Aorta (tissue), 5 donors: ENCODE measurements at places on chromosomes 7 and 10. TPM values are rescaled to one million over a fixed set of nuclear protein-coding genes. Genes with fewer than 3 reads are reported as not detected.

- no peaks in the 10 kb centered on the region for H3K4me1 ChIP-seq
- no peak for DNase-seq
- no peak overlapping the region for H3K27ac ChIP-seq
- H3K4me3 ChIP-seq, result no peak overlapping the region
- H3K27me3 ChIP-seq, result no peaks in the 10 kb centered on the region
These were observed 6.8 kb upstream of the AGR2 start for GRCh38 chr7:16811551-16811950.

DNA sequence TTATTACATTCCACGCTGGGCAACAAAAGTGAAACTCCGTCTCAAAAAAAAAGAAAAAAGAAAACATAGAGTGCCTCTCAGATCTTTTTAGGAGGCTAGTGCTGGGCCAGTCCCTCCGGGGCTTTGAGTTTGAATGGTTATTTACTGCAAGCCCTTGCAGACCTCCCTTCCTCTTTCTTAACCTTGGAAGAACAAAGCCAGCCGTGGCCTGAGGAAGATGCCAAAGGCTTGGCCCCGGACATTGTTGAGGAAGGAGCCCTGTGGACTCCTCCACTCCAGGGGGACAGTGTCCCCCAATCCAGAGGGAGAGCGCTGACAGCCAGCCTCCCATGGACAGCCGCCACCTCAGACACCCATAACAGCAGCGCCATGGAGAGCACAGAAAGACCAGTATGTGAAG lies 5.0 kb downstream of the TSPAN33 start:
- no peaks in the 10 kb centered on the region for H3K27me3 ChIP-seq
- DNase-seq, result no peak
- no peaks in the 10 kb centered on the region for H3K36me3 ChIP-seq
- no peak overlapping the region for H3K27ac ChIP-seq
- H3K4me1 ChIP-seq, result no peaks in the 10 kb centered on the region

GRCh38 chr7:38753347-38753746 lies 122.2 kb upstream of the AMPH start:
- no peak overlapping the region for H3K4me3 ChIP-seq
- no peaks in the 10 kb centered on the region for H3K4me1 ChIP-seq
- peaks cover 5% of the 10 kb centered on the region for H3K36me3 ChIP-seq

DNA sequence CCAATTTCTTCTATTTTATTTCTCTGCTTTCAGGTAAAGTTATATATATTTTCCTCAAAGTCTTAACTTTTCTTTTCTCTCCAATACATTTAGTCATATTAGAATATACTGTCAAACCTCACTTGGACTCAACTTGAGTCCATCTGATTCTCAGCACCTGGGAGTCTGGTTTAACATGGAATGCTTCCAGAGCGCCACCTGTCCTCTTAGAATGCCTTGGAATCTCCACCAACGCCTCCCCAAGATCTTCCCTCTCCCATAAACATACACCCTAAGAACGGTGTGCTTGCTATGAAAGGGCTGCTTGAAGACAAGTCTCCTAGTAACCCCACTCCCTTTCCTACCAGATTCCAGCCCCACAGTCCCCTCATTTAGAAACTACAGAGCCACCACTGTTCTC lies 229.1 kb upstream of the MKLN1 start:
- no peak for DNase-seq
- peaks cover 3% of the 10 kb centered on the region for H3K4me1 ChIP-seq
- H3K36me3 ChIP-seq, result no peaks in the 10 kb centered on the region
- no peak overlapping the region for H3K27ac ChIP-seq
- H3K4me3 ChIP-seq, result no peak overlapping the region

DNA sequence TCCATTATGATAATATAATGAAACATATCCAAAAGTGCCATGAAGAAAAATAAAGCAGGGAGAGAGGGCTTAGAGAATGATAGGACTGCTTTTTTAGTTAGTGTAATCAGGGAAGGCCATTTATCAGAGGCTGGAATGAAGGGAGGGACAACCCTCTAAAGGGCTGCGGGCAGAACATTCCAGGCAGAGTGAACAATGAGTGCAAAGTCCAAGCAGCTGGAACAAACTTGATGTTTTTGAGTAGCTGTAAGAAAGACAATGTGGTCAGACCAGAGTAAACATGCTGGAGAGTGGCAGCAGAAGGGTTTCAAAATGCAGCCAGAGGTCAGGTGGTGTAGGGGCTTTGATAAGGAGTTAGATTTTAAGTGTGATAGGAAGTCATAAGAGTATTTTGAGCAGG lies 65.6 kb upstream of the CCDC6 start:
- no peaks in the 10 kb centered on the region for H3K4me1 ChIP-seq
- no peak for DNase-seq
- H3K36me3 ChIP-seq, result no peaks in the 10 kb centered on the region
- H3K27me3 ChIP-seq, result no peaks in the 10 kb centered on the region

- no peaks in the 10 kb centered on the region for H3K36me3 ChIP-seq
- H3K4me1 ChIP-seq, result no peaks in the 10 kb centered on the region
- no peak for DNase-seq
- H3K4me3 ChIP-seq, result no peak overlapping the region
- no peak overlapping the region for H3K27ac ChIP-seq
These were observed 8.2 kb upstream of the C1QL3 start for GRCh38 chr10:16529853-16530252.

- peak; percentile 76 for DNase-seq
- H3K4me1 ChIP-seq, result no peaks in the 10 kb centered on the region
- no peaks in the 10 kb centered on the region for H3K27me3 ChIP-seq
- H3K27ac ChIP-seq, result no peak within 1 kb of the TSS
- H3K36me3 ChIP-seq, result no peaks in the 10 kb centered on the region
These were observed at the start of gene MEST for GRCh38 chr7:130491841-130492522. Gene MEST, plus strand, starts transcription at chr7:130492085. Its CDS starts 229 bp downstream, at chr7:130492314.

GRCh38 chr7:155733582-155734444 lies 78.5 kb downstream of the SHH start:
- no peak overlapping the region for H3K27ac ChIP-seq
- no peak overlapping the region for H3K4me3 ChIP-seq
- no peaks in the 10 kb centered on the region for H3K4me1 ChIP-seq
- DNase-seq, result no peak
- no peaks in the 10 kb centered on the region for H3K27me3 ChIP-seq
- peaks cover 7% of the 10 kb centered on the region for H3K36me3 ChIP-seq

DNA sequence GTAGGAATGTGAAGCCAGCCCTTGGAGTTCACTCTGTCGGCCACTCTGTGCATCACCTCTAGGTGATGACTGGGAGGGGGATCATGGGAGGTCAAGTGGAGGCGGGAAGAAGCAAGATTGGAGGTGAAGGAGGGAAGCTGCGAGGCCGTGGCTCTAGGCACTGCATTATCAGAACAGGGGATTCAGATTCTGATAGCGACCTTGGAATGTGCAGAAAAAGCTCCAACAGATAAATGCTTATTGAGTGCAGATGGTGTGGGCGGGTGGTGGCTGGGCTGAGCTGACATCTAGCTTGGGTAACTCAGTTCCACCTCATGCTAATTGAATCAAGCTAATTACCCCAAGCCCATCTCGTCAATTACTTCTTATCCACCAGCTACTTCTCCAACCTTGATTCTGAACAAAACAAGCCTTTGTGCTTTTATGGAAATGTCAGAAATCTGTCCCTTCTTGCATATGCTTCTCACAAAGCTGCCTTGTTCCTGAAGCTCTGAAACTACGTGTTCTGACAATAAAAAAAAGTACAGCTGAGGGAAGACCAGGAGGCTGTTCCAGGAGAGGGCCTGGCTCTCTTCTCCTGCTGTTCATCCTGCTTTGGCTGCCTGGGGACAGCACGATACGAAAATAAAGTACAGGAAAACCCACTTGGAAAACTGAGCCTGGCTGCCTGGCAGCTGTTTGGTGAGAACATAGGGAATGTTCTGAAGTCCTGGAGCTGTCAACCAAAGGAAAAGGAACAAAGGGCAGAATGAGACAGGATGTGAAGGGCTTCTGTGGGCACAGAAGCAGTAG lies 27.5 kb downstream of the STRA8 start:
- no peak for DNase-seq
- no peak overlapping the region for H3K4me3 ChIP-seq
- H3K36me3 ChIP-seq, result no peaks in the 10 kb centered on the region

DNA sequence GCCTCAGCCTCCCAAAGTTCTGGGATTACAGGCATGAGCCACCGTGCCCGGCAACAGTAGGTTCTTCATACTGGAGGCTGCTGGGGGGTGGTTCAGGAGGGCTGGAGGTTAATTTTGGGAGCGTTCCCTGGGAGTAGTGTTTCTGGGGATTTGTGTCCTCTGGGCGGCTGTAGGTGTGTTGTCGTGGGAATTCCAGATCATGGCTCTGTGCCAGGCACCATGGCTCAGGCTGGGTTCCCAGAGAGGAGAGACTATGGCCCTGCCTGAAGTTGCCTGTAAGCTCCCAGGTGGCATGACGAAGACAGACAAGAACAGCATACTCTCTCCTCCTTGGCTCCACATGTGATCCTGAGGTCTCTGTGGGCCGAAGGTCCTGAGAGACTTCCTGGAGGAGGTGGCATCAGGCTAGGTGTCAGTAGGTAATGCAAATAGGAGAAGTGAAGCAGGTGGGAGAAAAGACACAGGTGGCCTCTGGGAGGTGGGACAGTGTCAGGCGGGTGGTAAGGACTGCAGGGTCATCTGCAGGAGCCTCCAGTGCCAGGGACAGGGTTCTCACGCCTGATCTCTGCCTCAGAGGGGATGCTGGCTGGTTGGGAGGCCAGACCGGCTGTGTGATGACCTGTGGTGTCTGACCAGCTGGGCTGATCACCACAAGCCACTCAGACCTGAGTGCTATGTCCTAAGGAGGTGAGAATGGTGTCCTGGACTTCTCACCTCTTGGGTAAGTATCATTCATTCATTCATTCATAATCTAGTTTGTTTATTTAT lies 18.7 kb downstream of the CLIP2 start:
- H3K4me3 ChIP-seq, result no peak overlapping the region
- H3K27me3 ChIP-seq, result no peaks in the 10 kb centered on the region
- no peaks in the 10 kb centered on the region for H3K4me1 ChIP-seq
- no peak for DNase-seq

Gene LRIT1
- total RNA-seq, result not detected
